Head of caudate nucleus (tissue), 42 donors: ENCODE measurements at places on chromosomes 13 and 19.

DNA sequence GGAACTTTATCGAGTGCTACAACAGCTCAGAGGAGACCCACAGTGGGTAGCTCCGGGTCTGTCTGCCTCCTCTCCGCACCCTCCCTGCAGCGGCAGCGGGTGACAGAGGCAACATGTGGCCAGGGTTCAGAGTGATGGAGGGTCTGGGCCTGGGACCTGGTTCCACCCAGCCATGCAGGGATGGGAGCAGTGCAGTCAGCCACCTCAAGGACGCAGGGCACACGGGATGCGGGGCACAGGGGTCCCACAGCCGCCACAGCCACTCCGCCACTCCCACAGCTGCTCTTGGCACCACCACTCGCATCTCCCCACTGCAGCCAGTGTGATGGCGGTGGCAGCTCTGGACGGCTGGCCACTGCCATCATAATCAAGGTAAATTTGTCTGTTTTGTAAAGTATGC is 892.9 kb downstream of the OLFM4 start:
- DNase-seq, result no peak

DNA sequence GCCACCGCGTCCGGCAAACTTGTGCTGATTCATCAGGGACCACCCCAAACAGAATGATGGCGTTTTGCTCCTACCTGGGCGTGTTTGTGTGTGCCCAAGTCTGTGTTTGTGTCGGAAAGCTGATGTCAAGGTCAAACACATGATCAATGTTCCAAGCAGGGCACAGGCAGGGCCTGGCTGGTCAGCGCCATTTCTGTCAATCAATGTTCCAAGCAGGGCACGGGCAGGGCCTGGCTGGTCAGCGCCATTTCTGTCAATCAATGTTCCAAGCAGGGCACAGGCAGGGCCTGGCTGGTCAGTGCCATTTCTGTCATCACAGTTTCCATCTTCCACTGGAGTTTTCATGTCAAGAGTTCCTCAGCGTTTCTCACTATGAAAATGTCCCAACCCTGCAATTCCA is 14.9 kb upstream of the GRTP1 start:
- DNase-seq, result no peak

DNA sequence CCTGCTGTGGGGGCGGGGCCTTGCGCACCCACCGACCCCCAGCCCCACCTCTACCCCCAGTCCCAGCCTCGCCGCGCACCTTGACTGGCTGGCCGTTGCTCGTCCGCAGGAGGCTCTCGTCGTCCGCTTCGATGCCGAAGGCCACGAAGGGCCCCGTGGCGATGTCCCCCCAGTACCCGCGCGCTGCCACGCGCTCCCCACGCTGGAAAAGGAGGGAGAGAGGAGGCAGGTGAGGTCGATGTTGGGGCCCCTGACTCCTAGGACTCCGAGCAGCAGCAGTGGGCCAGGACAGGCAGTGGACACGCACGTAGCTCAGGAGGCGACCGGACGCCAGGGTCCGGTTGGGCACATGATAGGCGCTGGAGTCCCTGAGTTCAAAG is 3.4 kb upstream of the TNNI3 start:
- no peak for DNase-seq

DNA sequence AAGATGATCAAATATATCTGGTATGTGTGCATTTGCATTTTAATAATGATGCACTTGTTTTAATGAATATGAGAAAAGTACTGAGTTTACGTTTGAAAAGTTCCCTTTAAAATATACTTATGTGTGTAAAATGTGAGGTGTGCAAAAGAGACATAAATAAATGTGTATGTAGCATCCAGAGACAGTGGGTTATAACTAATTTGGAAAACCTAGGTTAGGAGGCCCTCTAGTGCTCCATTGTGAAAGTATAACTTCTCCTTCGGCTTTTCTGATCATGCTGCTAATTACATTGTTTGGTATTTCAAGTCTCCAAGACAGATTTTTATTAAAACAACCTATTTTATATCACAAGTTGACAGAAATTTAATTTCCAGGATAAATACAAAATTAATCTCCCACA is 30.1 kb downstream of the SCEL start:
- DNase-seq, result no peak

- DNase-seq, result no peak
Measured at GRCh38 chr13:46181840-46182490, at the start of gene LCP1. LCP1 (minus strand) TSS chr13:46182177; CDS start chr13:46159662, 22,515 bp downstream.

DNA sequence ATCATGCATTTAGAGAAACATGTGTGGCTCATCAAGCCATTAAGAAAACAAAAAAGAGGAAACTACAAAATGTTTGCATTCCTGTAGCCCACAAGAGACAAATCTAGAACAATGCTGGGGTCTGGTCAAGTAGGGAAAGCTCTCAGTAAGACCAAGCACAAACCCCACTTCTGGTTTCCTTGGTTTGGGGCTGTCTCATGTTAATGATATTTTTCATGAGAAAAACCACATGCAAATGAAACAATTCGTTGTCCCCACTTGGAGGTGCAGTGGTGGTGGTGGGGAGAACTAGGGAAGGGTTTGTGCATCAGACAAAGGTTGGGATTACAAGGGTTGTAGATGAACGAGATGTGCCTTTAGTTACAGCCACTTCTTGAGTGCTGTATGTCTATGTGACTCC is 7.0 kb upstream of the RB1 start:
- no peak for DNase-seq

DNA sequence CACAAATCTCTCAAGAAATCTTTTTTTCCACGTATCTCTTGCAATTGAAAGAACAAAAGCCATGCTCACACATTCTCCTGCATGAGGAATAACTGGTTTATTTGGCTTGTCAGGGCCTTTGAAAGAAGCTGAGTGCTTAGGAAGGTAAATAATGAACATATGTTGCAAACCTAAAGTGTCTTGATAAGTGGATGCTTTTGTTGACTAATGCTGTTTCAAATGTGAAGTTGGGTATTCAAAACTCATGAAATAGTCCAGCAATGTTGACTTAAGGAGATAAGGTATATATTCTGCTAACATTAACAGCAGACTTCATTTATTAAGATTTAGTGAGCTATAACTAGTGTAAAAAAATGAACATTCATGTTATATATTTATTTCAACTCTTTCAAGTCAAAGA is 1792.7 kb upstream of the MIR17HG start:
- DNase-seq, result no peak
